ENCODE measurements at places on chromosomes 6 and 20.

- no peak for DNase-seq
Observed at GRCh38 chr6:39610221-39610620, 115.0 kb downstream of the KIF6 start.

DNA sequence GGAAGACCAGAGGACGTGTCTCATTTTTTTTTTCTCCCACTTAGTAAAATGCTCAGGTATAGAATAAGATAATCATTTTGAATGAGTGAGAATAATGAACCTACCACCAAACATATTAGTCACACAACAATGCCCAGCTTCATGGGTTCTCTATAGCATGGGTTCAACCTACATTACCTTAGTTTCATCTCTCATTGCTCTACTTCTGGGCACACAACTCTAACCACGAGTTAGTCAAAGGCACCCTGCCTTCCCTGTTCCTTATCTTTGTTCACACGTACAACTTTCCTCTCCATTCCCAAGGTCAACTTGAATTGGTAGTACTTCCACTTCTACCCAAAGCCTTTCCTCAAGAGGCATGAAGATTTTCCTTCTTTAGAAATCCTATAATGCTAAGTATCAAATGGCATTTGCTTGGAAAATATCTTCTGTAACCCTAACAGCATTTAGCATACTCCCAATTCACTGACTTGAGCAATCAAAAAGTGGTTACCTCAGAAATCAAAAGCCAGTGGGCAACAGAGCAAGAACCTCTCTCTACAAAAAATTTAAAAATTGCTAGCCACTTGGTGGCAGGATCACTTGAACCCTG, 20.9 kb downstream of the DEK start:
- DNase-seq, result no peak

DNA sequence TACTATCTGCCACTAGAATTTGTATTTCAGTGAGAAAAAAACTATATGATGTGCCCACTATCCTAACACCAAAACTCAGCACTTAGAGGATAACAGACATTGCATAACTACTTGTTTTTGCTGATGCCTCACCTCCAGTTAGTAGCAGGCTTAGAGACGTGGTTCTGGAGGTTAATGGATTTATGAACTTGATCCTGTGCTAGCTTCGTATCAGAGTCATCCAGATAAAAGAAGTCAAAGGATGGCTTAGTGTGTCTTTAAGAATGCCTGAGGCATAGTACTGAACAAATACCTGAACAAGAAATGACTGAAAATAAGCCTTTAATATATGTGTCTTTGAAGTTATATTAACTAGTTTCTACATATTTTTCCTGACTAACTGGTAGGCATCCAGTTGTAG, 414.9 kb upstream of the PTCHD4 start:
- no peak for DNase-seq

GRCh38 chr20:38098952-38099351, 65.4 kb downstream of the RPRD1B start:
- DNase-seq, result no peak

- DNase-seq, result no peak
Observed at GRCh38 chr20:25301357-25301920, 53.6 kb downstream of the PYGB start.

GRCh38 chr20:38290829-38291814, 12.8 kb upstream of the BPI start:
- no peak for DNase-seq
